ENCODE measurements at places on chromosomes 11 and 22.

DNA sequence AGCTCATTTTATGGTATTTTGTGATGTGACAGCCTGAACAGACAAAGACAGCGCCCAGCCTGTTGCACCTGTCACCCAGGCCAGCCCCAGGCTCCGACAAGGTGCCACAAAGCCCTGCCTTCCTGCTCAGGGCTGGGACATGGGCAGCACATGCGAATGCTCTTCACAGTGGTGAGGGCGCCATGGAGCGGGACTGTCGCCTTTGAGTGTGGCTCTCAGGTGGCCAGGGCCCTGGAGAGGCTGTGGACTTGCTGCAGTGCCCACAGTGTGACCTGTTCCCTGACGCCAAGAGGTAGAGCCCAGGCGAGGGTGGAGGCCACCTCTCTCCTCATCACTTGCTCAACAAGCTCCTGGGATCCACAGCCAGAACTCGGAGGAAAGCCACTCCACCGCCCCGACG lies 346.3 kb downstream of the SHANK2 start:
- DNase-seq, result no peak

DNA sequence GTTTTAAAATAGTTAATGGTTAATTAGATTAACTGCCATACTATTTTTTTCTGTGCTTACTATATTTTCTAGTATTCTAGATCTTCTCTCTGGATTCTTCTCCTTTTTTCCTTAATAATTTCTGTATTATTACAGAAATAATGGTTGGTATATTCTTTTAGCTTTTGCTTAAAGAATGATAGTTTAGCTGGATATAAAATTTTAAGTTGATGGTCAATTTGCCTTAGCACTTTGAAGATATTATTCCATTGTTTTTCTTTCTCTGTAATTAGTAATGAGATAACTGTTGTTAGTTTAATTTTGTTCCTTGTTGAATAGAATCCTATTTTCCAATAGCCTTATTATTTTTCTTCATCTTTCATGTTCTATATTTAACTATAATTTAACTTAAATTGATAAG lies 99.9 kb upstream of the NCAM1 start:
- DNase-seq, result no peak

- DNase-seq, result no peak
These were observed 328.2 kb upstream of the NCAM1 start for GRCh38 chr11:112632866-112633505.

GRCh38 chr22:37352481-37352880 lies 70.2 kb downstream of the CYTH4 start:
- no peak for DNase-seq

GRCh38 chr11:134532131-134532920 lies 120.3 kb upstream of the B3GAT1 start:
- no peak for DNase-seq

DNA sequence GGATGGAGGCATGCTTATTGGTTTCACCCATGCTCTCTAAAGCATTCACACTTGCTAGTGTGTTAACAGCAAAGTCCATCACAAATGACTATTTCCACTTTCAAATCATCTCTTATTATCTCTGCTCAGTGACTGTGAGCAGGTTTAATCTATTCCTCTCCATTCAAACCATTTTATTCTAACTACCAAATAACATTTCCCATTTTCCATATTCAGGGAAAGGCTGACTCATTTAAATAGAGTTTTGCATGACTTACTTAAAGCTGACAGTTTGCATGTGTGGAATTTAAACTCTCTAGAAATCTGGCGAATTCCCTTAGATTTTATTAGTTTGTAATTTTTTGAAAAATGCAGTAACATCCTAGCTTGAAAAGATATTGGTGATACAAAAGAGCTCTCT lies 615.7 kb upstream of the LRRC4C start:
- DNase-seq, result no peak

DNA sequence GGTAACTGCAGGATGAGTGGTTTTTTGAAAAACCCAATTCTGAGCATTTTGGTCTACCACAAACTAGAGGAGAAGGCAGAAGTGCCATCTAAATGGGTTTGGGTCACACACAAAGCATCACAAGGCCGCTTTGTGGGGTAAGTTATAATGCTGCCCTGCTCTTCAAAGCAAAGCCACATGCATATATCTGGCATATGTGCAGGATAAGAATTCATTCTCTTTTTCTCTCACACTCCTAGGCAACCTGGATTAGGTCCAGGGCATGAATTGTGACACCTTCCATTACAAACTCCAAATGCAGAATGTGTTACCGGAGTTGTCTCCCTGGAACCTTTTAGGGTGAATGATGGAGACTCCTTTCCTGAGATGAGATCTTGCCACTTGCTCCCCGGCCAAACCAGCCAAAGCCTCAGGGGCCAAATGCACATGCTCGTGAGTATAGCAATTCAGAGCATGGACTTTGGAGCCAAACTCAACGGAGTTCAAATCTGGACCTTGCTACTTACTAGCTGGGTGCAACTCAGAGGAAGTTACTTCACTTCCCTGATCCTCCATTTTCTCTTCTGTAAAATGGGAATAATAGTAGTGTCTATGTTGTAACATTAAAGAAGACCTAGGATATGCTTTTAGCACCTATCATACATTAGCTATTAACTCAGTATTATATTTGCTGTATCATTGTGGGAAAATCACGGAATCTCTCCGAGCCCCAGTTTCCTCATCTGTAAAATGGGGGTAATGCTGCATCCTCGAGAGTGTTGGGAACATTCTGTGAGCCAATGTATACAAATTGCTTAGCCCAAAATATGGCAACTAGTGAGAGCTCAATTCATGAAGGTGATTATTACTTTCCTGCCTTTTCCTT lies 96.6 kb downstream of the COMMD9 start:
- no peak for DNase-seq

DNA sequence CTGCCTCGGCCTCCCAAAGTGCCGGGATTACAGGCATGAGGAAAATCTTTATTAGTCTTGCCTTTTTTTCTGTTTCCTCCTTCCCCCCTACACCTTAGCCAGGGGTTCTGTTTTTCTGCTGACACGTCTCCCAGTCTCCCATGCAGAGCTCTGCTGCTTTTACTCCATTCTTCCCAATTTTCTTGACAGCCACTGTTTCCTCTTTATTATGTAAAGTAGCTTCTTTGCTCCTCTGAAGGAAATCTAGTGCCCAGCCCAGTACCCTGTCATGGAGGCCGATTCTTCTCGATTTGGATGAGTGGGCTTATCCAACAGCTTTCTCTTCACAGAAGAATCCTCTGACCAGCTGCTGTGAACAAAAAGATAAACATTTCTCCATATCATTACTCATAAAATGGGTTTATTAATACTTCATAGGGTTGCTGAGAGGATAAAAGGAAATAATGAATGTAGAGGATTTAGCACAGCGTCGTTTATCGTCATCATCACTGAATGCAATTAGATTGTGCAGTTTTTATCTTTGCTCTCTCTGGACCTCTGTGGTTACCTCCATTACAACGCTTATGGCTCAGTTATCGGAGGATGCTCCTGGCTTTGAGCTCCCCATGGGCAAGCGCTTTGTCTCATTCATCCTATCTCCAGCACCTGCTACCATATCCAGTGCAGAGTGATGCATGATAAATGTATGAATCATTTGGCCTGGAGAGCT lies 375.6 kb upstream of the C11orf87 start:
- no peak for DNase-seq

DNA sequence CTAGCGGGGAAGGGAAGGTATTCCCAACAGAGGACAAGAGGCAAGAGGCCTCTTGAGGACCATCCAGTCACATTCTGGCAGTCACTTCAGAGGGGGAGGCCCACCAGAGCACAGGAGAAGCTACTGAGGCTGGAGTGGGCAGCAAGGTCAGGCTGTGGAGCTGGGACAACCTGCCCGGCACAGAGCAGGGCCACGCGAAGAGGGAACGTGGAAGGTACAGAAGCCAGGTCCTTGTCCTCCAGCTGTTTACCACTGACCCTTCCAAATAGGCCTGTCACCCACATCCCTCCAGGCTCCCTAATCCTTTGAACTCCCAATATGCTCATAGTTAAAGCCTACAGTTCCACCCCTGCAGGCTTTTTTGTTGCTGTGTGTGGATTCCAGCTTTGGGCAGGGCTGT lies 76.9 kb downstream of the IGLL1 start:
- DNase-seq, result no peak

- no peak for DNase-seq
These were observed 539.3 kb downstream of the SOX6 start for GRCh38 chr11:15817001-15817400.

- DNase-seq, result no peak
These were observed 58.9 kb upstream of the THY1 start for GRCh38 chr11:119481667-119482400.

- peak; percentile 54 for DNase-seq
These were observed 3.8 kb upstream of the ADORA2A start for GRCh38 chr22:24423519-24424000.

GRCh38 chr11:122042981-122043380 lies 73.0 kb downstream of the BLID start:
- no peak for DNase-seq

Data from CD4-positive, alpha-beta T cell treated with Interleukin-2 at 100 ng/mL for 4 hours (primary cell).